ENCODE measurements at places on chromosomes 2 and 18. TPM values are rescaled to one million over a fixed set of nuclear protein-coding genes. Genes with fewer than 3 reads are reported as not detected.

Gene LYG2
- total RNA-seq = not detected

Gene KCNE4
- 11.0 TPM for total RNA-seq

Gene OR6B2
- total RNA-seq = not detected

Gene TET3
- 2.6 TPM for total RNA-seq

Gene UXS1
- 18.5 TPM for total RNA-seq

Gene LBX2
- 3.0 TPM for total RNA-seq

Gene SERPINB10
- total RNA-seq = not detected

Gene SERPINB4
- total RNA-seq = not detected

Gene SLC38A11
- 0.50 TPM for total RNA-seq

Gene MAPK4
- total RNA-seq = under 0.01 TPM

All from fibroblast of lung (primary cell).